ENCODE measurements at places on chromosomes 3 and 15.

GRCh38 chr3:126956866-126957650, 25.9 kb upstream of the PLXNA1 start:
- DNase-seq = no peak

- DNase-seq = no peak
Observed at GRCh38 chr3:185582236-185582635, 3.9 kb upstream of the SENP2 start.

DNA sequence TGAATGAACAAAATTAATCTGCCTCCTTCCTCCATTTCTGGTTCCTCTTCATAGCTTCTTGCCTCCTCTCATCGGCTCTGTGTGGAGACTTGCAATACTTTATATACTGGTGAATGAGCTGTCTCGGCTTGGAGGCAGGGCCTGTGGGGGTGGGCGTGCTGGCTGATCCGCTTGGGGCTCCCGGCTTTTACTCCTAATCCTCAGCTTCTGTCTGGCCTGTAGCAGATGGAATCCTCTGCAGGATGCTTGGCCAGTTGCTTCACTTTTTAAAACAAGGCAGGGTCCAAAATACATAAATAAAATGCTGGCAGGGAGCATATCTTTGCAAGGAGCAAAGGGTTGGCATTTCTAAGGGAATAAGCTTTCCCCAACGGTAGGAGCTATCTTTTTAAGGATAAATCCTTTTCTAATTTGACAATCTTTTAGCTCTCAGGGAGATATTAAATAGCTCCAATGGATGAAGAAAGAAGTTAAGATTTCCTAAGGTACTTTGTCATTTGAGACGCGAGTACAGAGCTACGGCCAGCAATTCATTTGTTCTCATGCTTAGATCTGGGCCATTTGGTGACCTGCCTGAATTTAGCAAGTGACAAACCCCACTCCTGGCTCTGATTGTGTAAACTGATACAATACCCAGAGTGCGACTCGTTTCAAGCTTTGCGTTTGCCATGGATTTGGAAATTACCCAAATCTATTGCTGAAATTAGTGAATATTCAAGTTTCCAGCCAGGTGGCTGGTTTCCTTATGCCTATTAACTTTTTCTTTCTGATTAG, 18.9 kb downstream of the SV2B start:
- no peak for DNase-seq

DNA sequence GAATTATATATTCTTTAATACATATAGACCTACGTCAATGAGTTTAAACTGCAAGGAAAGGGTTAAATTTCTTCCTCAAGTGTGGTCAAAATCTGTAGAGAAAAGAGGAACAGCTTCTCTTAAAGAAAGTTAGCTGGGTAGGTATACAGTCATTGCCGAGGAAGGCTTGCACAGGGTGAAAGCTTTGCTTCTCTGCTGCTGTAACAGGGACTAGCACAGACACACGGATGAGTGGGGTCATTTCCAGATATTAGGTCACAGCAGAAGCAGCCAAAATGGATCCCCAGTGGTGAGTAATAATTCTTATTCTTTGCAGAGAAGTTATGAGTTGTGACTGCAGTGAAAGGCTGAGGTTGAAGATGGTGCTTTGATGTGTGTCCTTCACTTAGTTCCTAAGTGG, at the start of gene CD86:
TSS of gene CD86 (plus strand) at position 148 of the 400 bp plus-strand sequence. CDS start at position 276, 128 bp downstream.
- no peak for DNase-seq

DNA sequence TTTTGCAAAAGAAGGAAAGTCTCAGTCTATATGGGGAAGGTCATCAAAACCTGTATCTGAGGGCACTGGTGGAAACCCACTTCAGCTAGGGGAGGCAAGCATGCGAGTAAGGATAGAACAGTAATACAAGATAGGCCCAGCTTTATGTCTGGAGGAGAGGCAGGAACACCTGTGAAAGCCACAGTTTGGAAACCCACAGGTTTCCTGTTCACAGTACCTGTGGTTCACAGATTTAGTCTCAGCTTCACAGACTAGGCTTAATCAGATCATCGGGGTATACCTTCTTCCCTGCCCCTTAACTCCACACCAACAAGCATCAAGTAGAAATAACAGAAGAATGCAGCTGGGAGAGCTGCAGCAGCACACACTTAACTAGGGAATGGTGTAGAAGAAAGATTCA, 36.2 kb downstream of the C2CD4B start:
- DNase-seq = no peak

DNA sequence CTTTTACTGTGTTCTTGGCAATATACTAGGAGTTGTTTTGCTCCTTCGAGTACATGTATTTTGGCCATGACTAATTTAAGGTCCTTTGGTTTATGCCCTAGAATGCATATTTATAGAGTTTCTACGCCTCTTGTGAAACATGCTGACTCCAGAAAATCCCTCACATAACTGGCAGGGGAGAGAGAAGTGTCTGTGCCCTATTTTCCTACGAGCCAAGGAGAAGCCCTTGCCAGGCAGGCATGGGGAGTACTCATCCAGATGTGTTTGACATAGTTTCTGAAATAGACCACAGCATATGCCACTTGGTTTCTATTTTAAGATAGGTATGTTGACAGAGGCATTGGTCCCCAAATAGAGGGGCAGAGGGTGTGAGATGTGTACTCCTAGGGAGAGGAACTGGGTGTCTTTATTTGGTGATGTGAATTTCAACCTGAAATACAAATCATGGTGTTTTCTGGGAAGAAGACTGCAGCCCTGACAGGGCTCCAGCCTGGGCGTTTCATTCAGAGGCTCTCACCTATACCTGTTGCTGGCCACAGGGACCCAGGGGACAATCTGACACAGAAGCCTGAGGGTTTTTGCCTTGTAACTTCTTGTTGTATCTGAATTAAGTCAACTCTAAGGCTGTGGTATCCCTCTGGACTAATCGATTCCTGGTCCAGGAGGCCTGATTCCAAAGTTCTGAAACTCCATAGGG, 267.8 kb upstream of the C2CD4B start:
- no peak for DNase-seq

DNA sequence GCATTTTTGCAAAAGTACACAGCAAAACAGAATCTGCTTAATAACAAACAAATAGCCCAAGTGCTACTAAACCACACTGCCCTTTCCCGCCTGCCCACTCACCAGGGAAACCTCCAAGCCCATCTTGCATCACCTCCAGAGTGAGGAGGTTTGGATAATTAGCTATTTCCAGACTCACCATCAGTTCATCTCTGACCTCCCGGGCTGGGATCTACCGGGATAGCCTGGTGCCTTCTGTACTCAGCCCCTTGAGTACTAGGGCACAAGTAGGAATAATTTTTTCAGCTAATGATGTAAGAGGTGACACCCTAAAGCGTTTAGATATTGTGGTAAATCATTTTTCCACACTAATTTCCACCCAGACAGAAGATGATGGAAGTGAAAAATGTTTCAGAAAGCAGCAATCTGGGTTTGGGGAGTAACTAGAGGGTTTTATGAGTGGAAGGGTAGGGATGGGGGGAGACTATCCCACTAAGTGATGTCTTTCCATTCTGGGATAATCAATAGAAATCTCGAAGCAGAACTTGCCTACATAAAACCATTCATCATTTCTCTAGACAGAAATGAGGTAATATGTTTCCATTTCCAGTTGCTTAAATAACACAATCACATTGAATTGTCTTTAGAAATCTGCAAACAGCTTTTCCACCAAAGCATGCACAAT, 40.9 kb downstream of the TAFA4 start:
- no peak for DNase-seq

GRCh38 chr15:33888176-33888575, 80.1 kb upstream of the CHRM5 start:
- DNase-seq = no peak

DNA sequence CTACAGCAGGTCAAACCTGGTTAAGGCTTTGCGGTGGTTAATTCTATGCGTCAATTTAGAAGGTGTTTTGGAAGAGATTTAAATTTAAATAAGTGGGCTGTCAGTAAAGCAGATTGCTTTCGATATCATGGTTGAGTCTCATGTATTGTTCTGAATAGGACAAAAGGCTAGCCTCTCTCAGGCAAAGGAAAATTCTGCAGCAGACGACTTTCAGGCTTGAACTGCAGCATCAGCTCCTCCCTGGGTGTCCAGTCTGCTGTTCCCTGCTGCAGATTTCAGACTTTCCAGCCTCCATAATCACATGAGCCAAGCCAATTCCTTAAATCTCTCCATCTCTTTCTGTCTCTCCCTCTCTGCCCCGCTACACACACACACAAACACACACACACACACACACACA, 143.2 kb downstream of the TUSC7 start:
- DNase-seq = no peak

- DNase-seq = no peak
Observed at GRCh38 chr3:39184081-39184967, 8.1 kb downstream of the XIRP1 start.

- no peak for DNase-seq
Observed at GRCh38 chr15:76979331-76979925, 15.5 kb upstream of the PSTPIP1 start.

GRCh38 chr3:197791113-197791891, at the start of gene LRCH3:
LRCH3 (plus strand) TSS chr3:197791254; CDS start chr3:197791279, 25 bp downstream.
- peak; percentile 70 for DNase-seq

DNA sequence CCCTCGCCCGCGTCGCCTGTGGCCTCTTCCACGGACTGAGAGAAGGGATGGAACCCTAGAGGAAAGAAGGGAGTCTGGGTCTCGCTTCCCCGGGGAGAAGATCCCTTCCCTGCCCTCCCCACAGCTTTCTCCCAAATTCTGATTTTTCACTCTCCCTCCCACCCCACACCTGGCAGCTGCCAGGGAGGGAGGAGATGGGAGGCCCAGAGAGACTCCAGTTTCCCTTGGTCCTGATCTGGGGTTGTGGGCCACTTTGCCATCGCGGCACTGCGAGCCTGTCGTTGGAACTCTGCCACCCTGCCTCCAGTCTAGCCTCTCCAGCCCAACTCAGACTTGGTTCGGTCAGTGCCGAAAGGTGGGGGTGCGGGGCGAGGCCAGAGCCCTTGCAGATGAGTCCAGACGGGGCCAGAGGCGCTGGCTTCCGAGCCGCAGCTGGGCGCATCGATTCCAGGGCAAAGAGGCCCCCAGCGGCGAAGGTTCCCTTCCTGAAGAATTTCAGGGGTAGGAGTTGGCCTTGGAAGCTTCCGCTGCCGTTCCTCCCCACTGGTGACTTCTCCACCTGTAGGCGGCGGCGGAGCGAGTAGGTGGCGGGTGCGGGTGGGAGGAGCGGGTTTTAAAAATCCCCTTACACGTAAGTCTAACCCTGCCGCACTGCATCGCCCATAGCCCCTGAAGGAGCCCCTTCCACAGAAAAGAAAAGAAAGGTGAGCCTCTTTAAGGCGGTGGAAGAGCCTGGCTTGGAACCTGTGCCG, 5.2 kb downstream of the WNT5A start:
- no peak for DNase-seq

DNA sequence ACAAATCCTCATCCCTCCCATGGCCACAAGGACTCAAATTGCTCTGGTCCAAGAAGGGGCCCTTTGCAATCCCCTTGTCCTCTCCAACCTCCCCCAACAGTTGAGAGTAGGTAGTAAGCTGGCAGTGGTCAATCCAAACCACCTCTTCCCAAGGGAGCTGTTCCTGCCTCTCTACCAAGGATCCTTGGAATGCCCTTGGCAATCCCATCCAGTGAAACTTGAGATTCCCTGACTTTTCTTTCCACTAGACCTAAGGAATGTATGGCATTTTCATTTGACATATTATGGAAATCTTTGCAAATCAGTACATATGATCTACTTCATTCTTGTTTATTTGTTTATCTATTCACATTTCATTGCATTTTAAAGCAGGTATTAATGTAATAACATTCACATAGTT, 4.8 kb upstream of the RBP2 start:
- no peak for DNase-seq

DNA sequence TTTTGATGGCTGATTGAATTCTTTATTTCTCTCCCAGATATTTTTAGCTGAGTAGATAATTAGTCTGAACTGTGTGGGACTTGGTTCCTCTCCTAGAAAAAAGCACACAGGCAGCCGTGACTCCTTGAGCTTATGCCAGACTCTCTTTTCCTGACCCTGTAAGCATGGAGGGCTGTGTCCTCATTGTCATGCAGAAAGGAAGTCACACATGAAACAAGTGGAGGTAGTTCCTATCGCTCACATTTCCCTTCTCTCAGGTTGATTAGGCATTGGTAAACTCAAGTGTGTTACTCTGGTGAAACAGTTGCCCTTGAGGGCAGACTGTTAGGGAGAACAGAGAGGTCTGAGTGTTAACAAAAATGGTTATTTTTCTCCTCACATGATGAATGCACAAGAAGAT, 6.3 kb upstream of the RTP4 start:
- DNase-seq = no peak

GRCh38 chr15:77819851-77820728, 187.4 kb upstream of the LINGO1 start:
- DNase-seq = no peak

- no peak for DNase-seq
Observed at GRCh38 chr15:68789091-68789490, 31.6 kb downstream of the ANP32A start.

- no peak for DNase-seq
Observed at GRCh38 chr3:28765194-28765593, 416.6 kb upstream of the AZI2 start.

GRCh38 chr3:65568497-65568896, 470.2 kb downstream of the MAGI1 start:
- no peak for DNase-seq

DNA sequence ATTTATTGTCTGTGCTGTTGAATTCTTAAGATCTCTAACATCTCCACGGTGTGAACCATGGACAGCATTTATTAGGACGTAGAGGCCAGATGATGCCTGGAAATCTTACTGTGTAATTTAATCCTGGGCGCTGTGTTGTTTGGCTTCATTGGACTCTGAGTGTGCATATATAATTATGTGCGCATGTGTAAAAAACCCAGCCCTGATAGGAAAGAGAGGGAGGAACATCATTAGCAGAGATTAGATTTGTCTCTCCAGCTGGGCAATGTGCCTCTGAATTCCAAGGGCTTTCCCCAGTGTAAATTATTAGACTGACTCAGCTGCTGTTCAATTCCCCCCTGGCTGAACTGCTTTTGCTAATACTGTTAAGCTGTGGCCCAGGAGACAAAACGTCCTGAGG, 39.6 kb downstream of the MAP3K13 start:
- no peak for DNase-seq

- DNase-seq = no peak
Observed at GRCh38 chr3:16102905-16103364, 71.5 kb upstream of the GALNT15 start.

DNA sequence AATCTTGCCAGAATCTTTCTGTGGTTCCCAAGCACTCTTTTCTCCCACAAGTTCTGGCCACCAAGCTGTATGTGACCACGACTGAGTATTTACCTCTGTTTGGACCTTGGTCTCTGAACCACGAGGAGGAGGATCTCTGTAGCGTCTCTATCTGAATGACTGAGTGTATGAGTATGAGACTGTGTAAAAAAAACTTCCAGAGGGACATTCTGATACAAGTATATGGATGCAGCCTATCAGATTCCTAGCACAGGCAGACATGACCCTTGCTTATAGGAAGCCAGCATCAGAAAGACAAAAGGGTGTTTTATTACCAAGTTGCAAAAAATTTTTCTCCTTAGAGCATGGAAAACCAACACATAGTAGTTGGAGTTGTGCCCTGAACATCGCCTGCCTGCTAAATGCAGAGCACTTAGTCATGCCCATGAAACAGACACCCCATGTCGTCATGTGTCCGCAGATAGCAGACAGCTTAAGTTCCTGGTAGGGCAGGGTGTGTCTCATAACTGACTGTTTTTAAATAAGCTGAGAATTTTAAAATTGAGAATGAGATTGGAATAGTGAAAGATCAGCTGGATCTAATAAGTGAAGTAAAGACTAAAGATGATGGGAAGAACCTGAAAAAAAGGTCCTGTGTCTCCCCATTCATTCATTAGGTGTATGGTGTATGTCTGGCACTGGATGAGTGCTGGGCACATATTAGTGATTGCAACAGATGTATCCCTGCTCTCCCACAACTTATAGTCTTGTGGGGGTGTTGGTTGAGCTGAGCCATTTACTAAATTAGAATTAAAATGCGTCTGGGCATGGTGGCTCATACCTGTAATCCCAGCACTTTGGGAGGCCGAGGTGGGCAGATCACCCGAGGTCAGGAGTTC, 30.9 kb downstream of the DAG1 start:
- no peak for DNase-seq

Data from activated CD4-positive, CD25-positive, alpha-beta regulatory T cell (primary cell).